Upper lobe of left lung (tissue), 6 donors: ENCODE measurements at places on chromosomes 12 and 14. TPM values are rescaled to one million over a fixed set of nuclear protein-coding genes. Genes with fewer than 3 reads are reported as not detected.

The GRIP1 gene
- total RNA-seq: 1.8 TPM

The CDC42BPB gene
- 128 TPM for total RNA-seq

DNA sequence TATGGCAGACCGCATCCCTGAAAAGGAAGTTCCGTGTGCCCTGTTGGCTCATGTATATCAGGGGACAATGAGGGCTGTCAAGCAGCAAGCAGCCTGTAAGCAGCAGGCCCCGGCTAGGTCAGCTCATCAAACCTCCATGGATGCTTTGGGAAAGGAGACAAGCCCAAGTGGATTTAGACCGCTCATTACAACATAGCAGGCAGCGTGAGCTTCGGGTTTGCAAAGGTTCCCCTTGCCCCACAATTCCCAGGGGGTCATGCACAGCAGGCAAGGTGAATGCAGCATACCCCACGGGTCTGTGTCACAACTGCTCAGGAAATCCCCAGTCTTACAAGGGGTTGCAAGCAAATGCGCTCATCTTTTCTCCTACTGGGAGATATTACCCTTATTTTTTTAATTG is 54.6 kb downstream of the KCNK13 start:
- H3K4me1 ChIP-seq: no peaks in the 10 kb centered on the region
- H3K36me3 ChIP-seq: no peaks in the 10 kb centered on the region
- H3K27me3 ChIP-seq: no peaks in the 10 kb centered on the region

DNA sequence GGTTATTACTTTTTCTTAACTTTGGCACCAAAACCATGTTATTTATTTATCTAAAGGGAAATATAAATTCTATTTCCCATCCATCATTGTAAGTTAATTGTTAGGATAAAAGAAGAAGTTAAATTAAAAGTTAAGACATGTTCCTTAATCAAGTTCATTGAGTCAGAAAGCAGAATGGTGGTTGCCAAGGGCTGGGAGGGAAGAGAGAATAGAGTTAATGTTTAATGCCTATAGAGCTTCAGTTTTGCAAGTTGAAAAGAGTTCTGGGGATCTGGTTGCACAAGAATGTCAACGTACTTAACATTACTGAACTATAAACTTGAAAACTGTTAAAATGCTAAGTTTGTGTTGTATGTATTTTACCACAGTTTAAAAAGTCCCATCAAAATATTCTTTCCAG is 63.2 kb upstream of the NR2C1 start:
- H3K4me3 ChIP-seq: no peak overlapping the region
- peaks cover 13% of the 10 kb centered on the region for H3K4me1 ChIP-seq
- no peak overlapping the region for H3K27ac ChIP-seq
- H3K36me3 ChIP-seq: no peaks in the 10 kb centered on the region
- H3K27me3 ChIP-seq: no peaks in the 10 kb centered on the region
- no peak for DNase-seq

GRCh38 chr12:18737819-18738218 is at the start of the genes CAPZA3 and PLCZ1:
TSS of gene CAPZA3 (plus strand) at chr12:18738119. CDS start at chr12:18738269, 150 bp downstream.
TSS of gene PLCZ1 (minus strand) at chr12:18738012. CDS start at chr12:18737371, 641 bp downstream.
- no peaks in the 10 kb centered on the region for H3K36me3 ChIP-seq
- H3K27ac ChIP-seq: no peak within 1 kb of the TSS
- H3K27me3 ChIP-seq: no peaks in the 10 kb centered on the region

- H3K4me1 ChIP-seq: no peaks in the 10 kb centered on the region
- H3K27ac ChIP-seq: no peak overlapping the region
- H3K36me3 ChIP-seq: no peaks in the 10 kb centered on the region
- H3K4me3 ChIP-seq: no peak overlapping the region
Observed at GRCh38 chr12:15853877-15854276, 28.3 kb upstream of the STRAP start.

- no peaks in the 10 kb centered on the region for H3K4me1 ChIP-seq
- H3K27me3 ChIP-seq: no peaks in the 10 kb centered on the region
- H3K4me3 ChIP-seq: no peak overlapping the region
Observed at GRCh38 chr12:40735551-40736230, 43.5 kb downstream of the CNTN1 start.

DNA sequence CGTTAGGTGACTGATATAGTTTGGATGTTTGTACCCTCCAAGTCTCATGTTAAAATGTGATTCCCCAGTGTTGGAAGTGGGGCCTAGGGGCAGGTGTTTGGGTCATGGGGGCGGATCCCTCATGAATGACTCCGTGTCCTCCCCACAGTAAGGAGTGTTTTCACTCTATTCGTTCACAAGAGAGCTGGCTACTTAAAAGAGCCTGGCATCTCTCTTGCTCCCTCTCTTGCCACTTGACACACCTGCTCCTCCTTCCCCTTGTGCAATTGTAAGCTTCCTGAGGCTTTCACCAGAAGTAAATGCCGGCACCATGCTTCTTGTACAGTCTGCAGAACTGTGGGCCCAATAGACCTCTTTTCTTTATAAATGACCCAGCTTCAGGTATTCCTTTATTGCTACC is 2.6 kb downstream of the IFI27L2 start:
- H3K36me3 ChIP-seq: no peaks in the 10 kb centered on the region
- no peak overlapping the region for H3K27ac ChIP-seq
- H3K4me1 ChIP-seq: peaks cover 13% of the 10 kb centered on the region
- no peak for DNase-seq
- H3K27me3 ChIP-seq: no peaks in the 10 kb centered on the region
- no peak overlapping the region for H3K4me3 ChIP-seq

- H3K4me3 ChIP-seq: no peak overlapping the region
- no peaks in the 10 kb centered on the region for H3K27me3 ChIP-seq
- H3K4me1 ChIP-seq: no peaks in the 10 kb centered on the region
- peak; percentile 17 for DNase-seq
- no peak overlapping the region for H3K27ac ChIP-seq
Observed at GRCh38 chr14:104357689-104358527, 219.5 kb downstream of the KIF26A start.

- H3K4me3 ChIP-seq: no peak overlapping the region
- H3K27ac ChIP-seq: no peak overlapping the region
- no peak for DNase-seq
- H3K36me3 ChIP-seq: no peaks in the 10 kb centered on the region
Observed at GRCh38 chr12:51357374-51358047, 11.0 kb upstream of the CELA1 start.

DNA sequence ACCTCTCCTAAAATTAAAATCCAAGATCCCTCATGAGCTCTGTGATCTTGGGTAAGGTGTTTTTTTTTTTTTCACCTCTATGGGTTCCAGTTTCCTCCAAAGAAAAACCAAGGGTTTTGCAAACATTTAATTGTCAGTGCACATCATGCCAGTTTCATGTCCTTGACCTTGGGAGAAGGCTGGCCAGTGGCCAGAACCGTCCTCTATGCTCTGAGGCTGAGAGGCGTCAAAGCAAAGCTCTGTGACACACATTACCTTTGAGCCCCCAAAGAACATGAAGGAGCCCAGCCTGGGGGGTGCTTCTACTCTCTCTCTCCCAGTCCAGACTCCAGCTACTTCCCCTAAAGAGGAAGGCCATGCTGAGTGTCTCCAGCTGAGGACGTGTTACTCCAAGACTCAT is 145.5 kb upstream of the TMEM132C start:
- H3K27me3 ChIP-seq: no peaks in the 10 kb centered on the region
- DNase-seq: no peak
- H3K36me3 ChIP-seq: no peaks in the 10 kb centered on the region
- H3K27ac ChIP-seq: no peak overlapping the region
- no peak overlapping the region for H3K4me3 ChIP-seq

DNA sequence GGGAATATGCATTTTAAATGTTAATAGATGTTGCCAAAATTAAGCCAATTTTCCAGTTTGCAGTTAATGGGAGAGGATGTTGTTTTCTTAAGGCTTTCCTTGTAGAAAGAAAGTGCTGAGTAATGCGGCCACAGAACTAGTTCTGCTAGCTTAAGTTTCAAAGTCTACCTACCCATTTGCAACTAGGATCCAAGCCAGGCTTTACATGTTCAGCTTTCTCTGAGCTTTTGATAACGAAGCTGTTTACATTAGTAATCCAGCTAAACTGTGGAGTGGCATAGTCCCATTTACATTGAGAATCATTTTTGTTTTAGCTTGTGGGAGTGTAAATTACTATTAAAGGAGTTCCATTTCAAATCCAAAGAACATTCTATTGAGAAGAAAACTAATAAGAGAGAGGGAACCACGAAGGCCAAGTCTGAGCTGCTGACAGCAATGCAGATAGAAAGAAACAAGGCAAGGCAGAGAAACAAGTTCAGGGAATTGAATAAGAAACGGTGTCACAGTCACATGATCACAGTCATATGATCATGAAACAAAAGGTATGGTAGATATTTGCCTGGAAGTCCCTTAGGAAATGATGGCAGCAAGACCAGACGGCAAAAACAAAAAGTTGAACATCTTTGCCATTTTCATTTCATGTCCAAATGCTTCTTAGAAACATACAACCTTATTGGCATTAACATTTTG is 274.9 kb downstream of the PAWR start:
- no peak overlapping the region for H3K4me3 ChIP-seq
- no peak overlapping the region for H3K27ac ChIP-seq
- no peaks in the 10 kb centered on the region for H3K27me3 ChIP-seq
- no peaks in the 10 kb centered on the region for H3K36me3 ChIP-seq
- H3K4me1 ChIP-seq: peaks cover 5% of the 10 kb centered on the region
